ENCODE measurements at places on chromosomes 4 and X. TPM values are rescaled to one million over a fixed set of nuclear protein-coding genes. Genes with fewer than 3 reads are reported as not detected.

- no peak for DNase-seq
Measured at GRCh38 chrX:16347968-16348670, 180.8 kb downstream of the MAGEB17 start.

Gene SAGE1
- total RNA-seq: not detected

Gene SHISA3
- 6.0 TPM for total RNA-seq

Gene TRPC5OS
- total RNA-seq: not detected
